ENCODE measurements at places on chromosomes 7 and 10.

- DNase-seq, result no peak
Observed at GRCh38 chr10:32911285-32912016, 46.6 kb downstream of the ITGB1 start.

GRCh38 chr10:118272149-118272721 is 69.9 kb downstream of the FAM204A start:
- no peak for DNase-seq

DNA sequence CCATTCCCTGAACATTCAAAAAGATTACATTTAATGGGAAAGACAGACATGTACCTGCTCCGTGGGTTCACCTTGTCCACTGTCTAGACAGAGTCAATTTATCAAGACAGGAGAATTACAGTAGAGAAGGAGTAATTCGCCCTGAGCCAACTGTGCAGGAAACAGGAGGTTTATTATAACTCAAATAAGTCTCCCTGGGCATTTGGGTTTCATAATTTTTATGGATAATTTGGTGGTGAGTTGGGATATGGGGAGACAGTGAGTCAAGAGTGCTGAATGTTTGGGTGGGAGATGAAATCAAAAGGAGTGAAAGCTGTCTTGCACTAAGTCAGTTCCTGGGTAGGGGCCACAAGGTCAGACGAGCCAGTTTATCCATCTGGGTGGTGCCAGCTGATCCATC is 165.9 kb upstream of the NAMPT start:
- no peak for DNase-seq

- no peak for DNase-seq
Observed at GRCh38 chr10:31757831-31758230, 170.8 kb downstream of the ARHGAP12 start.

DNA sequence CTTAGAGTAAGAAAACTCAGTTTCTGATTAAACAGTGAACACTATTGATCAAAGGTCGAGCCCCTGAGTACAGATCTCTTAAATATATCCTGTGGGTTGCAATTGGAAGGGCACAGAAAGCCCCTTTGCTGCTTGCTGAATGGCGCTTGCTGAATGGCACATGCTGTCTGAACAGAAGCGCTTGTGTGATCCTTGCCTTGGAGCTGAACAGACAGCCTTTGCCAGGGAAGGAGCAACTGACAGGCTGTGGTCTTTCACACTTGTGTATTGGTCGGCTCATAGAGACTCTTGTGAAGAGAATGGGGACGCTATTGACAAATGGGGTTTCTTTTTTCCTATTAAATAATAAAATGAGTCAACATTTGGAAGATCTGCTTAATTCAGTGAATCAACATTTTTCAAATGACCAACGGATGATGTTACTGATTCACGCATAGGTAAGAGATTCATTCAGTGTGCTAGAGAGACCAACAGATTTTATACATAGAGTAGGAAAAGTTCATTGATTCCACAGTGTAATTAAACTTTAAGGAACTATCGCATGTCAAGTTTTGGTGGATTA is 99.4 kb upstream of the TNS3 start:
- DNase-seq, result no peak

DNA sequence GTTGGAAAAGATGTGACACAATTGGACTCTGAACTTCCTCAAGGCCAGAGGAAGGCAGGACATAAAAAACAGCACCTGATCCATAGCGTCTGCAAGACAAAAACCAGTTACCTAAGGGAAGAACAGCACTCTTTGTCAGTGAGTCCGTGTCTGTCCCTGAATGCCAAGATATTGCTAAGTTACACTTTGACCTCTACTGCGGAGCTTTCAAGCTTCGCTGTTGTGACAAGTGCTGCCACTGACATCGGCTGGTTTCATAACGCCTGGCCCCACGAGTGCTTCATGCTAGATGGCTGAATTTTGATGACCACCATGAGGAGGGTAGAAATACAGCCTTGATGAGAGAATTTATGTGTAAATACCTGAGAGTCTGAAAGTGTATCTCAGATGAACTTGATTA is 49.7 kb upstream of the JAZF1 start:
- DNase-seq, result no peak

DNA sequence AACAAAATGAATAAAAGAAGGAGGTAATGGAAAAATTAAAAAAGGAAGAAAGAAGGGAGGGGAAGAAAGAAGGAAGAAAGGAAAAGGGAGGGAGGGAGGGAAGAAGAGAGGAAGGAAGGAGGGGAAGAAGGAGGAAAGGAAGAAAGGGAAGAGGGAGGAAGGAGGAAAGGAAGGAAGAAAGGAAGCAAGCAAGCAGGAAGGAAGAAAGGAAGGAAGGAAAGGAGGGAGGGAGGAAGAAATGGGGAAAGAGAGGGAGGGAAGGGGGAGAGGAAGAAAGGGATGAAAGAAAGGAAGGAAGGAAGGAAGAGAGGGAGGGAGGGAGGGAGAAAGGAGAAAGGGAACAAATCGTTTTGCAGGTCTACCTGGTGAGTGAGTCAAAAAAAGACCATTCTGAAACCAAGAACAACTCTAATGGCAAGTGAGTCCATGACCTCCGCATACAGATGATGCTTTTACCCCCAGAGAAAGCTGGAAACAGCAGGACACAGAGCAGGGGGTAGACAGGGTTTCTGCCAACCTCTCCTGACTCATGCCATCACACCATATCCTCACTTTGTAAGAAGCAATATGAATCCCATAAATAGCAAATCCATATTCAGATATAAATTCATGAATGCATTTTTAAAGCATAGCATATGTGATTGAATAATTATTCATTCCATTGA is 1112.9 kb upstream of the AUTS2 start:
- DNase-seq, result no peak

DNA sequence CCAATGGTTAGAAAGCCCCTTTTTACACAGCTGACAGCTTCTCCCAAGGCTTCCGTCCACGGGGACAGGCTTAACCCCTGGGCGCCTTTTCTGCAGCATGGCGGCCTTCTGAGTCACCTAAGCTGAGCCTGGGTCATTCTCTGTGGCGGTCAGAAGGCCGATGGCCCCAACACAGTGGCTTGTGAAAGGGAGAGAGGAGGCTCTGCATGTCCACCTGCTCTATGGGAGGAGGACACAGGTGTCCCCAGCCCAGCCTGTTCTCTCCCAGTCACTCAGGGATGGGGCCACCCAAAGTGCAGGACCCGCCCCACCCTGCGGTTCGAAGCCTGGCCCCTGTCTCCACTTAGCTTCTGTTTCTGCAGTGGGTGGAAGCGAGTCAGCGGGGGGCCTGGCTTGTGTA is 20.4 kb upstream of the TTYH3 start:
- DNase-seq, result no peak

DNA sequence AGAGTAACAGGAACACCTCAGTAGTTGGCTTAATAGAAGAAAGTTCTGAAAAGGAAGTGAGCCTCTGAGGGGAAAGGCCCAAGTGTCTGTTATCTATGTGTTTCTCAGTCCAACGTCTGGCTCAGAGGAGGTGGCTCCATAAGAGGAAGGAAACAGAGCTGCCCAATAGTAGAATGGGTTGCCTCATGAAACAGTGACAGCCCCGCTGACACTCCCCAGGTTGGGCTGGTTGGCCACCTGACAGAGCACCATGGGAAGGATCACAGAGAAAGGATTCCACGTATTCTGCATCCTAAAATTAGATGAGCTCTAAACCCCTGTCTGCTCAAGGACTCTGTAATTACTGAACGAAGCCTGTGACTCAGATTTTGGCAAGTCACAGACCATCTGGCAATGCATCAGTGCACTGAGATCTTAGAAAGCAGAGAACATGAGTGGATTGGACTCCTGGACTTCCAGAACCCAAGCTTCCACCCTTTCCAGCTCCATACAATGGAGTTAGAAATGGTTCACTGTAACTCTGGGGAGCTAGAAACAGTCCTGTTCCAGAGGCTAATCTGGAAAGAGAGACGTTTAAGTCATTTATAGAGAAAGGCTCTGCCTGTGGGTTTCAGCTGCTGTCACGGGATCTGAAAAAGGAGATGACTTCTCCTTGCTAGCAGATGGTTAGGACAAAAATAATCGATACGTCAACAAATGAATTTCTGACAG is 2.9 kb downstream of the PKD2L1 start:
- DNase-seq, result no peak
